ENCODE measurements at places on chromosomes 3 and 15.

DNA sequence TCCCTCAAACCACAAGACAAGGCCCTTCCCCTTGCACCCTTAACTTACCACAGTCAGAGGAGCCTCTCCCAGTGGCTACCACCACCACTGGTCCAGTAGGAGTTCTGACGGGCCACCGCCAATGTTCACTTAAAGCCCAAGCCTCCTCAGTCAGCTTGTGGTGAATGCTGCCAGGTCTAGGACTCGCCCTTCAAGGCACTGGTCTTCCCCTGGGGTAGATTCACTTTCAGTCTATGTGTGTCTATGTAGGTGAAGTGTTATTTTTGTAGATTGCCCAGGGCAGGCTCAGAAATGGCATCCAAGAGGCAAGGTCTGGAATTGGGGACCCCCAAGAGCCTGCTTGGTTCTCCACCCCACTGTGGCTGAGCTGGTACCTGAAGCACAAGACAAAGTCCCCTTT lies 15.4 kb upstream of the CASR start:
- no peak for DNase-seq

DNA sequence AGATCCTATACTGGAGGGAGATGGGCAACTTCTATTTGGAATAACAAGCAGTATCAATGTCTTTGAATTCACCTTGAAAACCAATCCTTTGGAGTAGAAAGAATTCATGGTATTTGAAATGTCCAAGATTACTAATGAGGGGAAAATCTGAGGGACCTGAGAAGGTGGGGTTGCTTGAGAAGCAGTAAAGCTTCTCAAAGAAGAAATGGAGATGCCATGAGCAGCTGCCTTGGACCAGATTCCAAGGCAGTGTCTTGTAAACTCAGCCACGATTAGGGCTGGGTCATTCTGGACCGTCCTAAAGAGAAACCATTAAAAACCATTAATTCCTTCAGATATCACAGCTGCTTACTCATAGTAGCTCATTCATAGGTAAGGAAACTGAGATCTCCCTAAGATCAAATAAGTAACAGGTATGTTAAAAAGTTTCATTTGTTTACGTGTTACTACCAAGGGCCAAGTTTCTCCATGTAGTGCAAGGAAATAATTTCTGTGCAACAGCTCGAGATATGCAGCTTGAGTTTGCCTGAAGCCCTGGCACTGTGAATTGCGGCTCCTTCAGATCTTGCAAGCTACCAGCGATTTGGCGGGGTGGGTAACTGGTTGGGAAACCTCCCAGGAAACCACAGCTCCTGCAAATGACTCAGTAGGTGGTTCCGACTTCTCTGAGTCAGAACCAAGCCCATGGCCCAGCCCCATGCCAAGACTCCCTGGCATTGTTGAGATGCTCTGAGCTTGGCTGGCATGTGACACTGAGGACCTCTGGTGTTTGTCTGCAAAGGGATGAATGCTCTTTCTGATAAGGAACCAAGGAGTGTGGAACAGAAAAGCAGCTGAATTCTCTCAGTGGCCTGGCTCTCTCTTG lies 296.8 kb downstream of the RORA start:
- peak; percentile 21 for DNase-seq

- no peak for DNase-seq
Observed at GRCh38 chr15:59437142-59437816, 707 bp upstream of the FAM81A start.

DNA sequence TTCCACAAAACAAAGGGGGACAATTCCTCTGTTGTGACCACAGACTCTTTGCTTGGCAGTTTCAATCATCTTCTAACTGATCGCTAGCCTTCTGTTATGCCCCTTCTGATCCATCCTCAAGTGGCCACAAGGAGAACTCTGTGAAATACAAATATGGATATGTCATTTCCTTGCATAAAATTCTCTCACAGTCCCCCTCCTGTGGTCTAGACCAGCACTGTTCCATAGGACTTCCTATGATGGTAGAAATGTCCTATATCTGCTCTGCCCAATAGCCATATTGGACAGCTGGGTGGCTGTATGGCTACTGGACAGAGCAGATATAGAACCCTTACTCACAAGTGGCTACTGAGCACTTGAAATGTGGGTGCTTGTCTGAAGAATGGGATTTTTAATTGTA lies 25.9 kb upstream of the SNRK start:
- DNase-seq: no peak

DNA sequence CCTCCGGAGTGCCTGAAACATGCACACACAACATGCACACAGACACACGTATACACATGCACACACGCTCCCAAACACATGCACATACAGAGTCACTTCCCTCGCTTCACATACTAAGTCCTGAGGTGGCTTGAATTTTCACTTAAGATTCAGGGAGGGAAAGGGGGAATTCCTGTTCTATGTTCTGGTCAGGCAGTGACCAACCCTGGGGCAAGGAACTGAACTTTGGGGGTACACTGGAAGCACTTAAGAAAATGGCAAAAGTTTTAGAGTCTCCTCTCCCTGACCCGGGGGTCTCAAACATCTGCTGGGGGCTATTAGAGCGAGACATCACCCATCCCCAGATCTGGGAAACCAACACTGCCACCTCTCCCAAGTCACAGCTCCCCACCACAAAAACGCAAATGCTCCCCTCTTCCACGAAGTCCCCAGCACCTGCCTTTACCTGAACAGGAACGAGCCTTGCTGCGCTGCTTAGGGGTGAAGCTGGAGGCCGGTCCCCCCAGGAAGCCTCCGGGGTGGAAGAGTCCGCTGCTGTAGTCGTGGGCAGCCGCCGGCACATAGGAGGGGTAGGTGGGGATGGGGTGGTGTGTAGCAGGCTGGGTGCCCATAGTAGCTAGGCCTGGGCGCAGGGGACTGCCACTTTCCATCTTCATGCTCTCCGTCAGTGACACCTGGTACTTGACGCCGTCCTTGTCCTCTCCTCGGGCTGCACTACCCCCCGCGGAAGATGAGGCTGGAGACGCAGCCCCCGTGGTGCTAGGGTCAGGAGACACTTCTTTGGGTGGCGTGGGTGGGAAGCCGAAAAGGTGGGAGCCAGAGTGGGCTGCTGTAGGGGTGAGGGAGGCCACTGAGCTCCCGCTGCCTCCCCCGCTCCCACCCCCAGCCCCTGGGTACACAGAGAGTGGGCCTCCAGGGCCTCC lies 7.5 kb downstream of the GATA2 start:
- DNase-seq: no peak

- DNase-seq: no peak
Observed at GRCh38 chr3:180798197-180798596, 114.3 kb upstream of the FXR1 start.

- DNase-seq: no peak
Observed at GRCh38 chr3:79268422-79268821, 499.4 kb downstream of the ROBO1 start.

DNA sequence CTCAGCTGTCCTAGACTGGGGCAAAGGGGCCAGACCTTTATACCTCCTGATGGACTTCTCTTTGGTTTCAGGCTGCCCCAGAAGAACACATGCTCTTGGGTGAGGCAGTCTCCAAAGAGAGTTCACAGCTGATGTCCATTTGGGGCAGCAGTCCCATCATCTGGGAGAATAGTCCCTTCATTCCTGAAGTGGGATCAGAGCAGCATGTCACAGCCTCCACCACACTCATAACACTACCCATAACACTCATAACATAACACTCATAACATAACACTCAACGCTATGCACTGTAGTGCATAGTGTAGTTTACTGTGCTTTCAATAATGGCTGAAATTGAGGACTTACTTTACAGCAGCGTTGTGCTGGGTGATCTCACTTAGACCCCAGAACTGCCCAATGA lies 36.7 kb upstream of the PLCL2 start:
- DNase-seq: no peak

- no peak for DNase-seq
Observed at GRCh38 chr3:9035961-9036360, 72.7 kb upstream of the RAD18 start.

- DNase-seq: no peak
Observed at GRCh38 chr3:6035626-6036025, 825.3 kb upstream of the GRM7 start.

DNA sequence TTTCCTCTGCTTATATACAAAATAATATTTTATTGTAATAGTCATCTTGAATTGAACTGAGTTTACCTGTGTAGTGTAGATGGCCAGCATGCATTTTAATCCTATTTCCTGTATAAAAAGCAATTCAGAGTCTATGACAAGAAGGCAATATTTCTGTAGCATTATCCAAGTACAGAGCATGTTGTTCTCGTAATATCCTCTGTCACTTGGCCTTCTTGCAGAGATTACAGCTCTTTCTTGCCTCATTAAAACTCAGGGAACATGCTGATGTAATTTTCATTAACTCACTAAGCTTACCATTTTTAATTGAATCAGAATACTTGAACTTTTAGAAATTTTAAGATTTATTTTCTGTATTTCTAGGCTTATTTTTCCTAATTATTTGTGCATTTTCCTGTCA lies 203.3 kb upstream of the AGTR1 start:
- DNase-seq: no peak

DNA sequence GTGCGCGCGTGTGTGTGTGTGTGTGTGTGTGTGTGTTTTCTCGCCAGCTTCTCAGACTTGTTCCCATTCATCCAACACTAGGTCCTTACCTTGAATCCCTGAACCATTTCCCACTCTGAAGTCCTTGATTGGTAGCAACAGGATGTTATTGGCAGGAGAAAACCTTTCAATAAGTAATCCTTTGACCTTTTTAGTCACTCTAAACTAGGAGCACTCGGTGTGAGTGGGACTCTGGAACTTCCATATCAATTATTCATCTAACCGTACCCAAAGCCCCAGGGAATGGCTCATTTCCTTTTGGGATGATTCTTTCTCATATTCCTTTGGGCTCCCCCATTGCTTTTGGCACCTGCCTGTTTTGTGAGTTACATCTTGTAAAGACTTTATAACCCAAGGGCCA lies 140.2 kb upstream of the SPRED1 start:
- no peak for DNase-seq

DNA sequence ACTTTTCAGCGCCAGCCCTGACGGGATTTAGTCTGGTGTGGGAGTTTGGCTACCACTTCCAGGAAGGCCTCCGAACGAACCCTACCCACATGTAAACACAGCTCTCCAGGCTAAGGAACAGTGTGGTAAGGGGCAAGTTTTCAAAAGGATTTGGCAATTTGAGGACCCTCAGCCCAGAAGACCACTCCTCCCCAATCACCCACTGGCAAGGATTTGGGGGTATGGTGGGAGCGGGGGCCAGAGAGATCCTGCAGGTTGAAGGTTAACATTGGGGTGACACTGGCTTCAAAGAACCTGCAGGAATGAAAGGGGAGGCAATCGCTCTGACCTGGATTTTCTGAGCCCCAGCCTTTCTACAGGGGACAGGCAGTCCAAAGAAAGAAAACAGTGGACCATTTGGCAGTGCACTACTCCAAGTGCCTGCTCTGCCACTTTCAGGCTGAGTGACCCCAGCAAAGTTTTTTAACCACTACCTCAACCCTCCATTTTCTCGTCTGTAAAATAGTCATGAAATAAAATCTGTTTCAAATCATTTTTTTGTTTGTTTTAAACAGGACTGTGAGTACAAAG lies 34.5 kb downstream of the ZIC4 start:
- no peak for DNase-seq

GRCh38 chr3:170811515-170811914 lies 58.5 kb downstream of the RPL22L1 start:
- DNase-seq: no peak

GRCh38 chr3:99641982-99642381 lies 3.6 kb downstream of the COL8A1 start:
- no peak for DNase-seq

GRCh38 chr3:5145120-5145519 lies 23.0 kb downstream of the ARL8B start:
- DNase-seq: no peak

DNA sequence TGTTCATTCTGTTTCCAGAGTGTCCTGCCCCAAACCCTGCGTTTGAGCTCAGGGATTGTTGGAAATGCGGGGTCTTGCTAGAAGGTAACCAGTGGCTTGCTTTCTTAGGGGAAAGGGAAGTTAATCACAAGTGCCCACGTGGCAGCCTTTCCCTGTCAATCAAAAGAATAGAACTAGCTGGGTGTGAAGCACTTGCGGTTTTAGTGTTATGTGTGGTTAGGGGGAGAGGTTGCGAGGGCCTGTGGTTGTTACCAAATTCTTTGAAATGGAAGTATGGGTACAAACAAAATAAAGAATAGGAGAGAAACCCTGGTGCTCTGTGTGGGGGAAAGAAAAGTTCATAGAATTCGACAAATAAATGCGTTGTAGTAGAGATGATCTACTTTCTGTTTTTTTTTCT lies 67.6 kb downstream of the FNDC3B start:
- no peak for DNase-seq

DNA sequence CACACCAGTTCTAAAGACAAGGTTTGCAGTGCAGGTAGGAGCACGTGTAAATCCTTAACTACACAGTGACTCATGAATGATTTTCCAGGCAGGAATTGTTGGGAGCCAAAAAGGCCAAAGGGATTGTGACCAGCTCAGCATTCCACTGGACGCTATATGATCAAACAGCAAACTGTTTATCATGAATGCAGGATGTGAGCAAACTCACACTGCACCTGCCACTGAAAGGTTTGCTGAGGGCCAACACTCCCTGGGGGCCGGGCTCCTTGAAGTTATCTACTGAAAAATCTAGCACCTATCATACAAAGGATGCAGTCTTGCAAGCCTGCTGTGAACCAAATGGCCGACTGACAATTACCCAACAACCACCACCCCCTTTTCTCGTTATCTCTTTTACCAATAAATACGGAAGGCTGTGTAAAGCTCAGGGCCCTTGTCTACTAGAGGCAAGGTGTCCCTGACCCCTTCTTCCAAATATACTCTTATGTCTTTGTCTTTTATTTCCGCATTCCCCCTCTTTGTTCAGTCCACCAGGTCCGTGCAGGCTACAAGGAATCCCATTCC lies 11.5 kb upstream of the DNASE1L3 start:
- no peak for DNase-seq

- DNase-seq: no peak
Observed at GRCh38 chr15:60843482-60843881, 364.5 kb upstream of the ICE2 start.

DNA sequence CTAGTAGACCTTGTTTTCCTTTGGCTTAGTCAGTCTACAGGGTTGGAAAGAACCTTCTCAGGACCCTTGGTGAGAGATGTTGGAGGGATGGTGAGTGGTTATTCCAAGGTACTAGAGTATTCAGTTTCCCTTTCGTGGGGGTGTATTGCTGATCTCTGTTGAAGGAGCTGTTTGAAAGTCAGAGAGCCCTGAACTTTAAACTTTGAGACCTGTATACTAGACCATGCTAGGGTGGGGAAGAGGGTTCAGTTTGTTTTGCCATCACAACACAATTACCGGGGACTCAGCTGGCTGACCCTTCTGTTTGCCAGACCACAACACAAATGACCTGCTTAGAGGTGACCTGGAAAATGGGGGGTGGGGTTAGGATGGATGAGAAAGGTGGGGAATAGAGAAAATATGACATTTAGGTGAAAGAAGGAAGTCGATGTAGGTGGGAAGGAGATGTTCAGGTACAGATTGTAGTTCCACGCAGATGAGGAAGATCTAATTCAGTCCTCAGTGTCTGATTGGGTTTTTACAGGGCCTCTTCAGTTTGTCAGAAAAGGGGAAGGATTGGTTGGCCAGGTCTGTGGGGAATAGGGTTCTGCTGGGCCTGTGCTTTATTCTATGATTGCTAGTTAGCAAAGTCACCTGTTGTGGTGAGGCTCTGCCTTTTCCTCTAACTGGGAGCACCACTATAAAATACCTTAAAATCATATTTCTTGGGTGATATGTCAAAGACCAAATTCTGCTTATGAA lies 6.8 kb downstream of the UBE2E2 start:
- DNase-seq: no peak
